Stimulated activated CD8-positive, alpha-beta memory T cell treated with anti-CD3 and anti-CD28 coated beads, Interleukin-15, amount 100 ng/mL, for 24 hours (primary cell): ENCODE measurements at places on chromosomes 16 and 17.
A peak's percentile ranks its signal among the peaks of the same experiment; 100 is the strongest.

- DNase-seq, result no peak
These were observed 141.4 kb downstream of the SOCS1 start for GRCh38 chr16:11114366-11115164.

GRCh38 chr17:27532269-27533263, 76.3 kb downstream of the KSR1 start:
- no peak for DNase-seq

DNA sequence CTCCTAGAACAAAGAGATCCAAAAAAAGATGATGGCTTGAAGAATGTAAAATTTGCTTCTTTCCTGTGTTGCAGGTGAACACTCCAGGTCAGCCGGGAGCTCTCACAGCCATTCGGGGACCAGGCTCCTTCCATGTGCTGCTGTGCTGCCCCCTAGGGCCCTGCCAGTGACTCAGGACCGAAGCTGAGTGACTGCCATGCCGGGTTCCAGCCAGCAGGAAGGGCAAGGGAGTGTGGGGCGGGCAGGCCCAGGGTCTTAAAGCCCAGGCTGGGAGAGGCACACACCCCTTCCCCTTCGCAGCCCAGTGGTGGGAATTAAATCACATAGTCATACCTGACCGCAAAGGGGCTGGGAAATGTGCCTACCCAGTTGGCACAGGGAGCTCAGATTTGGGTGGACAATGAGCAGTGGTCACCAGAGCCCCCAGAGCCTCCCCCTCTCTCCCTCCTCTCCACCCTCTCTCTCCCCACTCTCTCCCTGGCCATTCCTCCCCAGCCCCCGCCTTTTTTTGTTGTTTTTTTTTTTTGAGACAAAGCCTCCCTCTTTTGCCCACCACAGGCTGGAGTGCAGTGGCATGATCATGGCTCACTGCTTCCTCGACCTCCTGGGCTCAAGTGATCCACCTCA, 11.5 kb downstream of the EPOP start:
- no peak for DNase-seq

- DNase-seq, result no peak
These were observed 20.3 kb downstream of the NXPH3 start for GRCh38 chr17:49595980-49596379.

DNA sequence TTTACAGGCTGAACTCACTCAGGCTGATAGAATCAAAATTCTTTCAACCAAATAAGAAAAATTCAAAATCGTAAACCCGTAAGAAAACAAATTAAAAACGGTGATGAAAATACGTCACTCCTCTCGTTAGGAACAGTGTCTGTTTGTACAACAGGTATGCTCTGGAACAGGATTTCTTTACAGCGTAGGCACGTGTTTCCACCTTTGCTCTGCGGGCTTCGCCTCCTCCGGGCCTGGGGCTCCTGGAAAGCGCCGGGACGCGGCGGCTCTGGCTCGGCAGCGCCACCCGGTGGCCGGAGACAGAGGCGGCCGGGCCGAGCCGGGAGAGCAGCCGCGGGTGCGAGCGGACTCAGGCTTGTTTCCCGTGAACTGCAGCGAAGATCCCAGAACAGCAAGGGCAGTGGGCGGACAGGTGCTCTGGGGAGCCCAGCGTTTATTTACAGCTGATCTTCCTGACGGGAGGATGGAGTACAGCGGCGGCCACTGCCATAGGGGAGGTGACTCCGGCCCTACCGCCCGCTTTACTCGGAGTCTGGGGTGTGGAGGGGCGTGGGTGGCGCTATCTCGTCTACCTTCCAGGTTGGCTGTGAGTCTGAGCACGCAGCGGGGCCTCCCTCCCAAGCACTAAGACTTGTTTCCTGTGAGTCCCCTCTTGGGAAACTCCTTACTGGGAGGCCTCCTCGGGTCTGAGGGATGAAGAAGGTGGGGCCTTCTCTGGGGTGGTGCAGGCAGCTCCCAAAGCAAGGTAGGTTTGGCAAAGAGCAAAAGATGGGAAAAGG, 40.5 kb upstream of the ATP2A3 start:
- peak; percentile 40 for DNase-seq

DNA sequence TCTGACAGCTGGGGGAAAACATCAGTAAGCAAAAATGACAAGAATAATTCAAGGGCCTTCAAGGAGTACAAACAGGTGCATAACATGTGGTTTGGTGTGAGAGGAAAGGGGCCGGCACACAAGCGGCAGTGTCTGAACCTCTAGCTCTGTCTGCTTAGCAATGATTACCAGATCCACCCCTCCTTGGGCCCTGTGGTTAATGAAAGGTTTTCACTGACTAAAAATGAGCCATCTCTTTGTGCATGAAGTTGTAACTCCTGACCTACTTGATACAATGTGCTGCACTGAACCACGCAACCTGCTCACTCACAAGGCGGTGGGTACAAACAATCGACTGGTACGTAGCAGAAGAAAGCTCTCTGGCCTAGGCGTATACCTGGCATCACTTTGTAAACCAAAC, 15.1 kb downstream of the FAM117A start:
- no peak for DNase-seq

DNA sequence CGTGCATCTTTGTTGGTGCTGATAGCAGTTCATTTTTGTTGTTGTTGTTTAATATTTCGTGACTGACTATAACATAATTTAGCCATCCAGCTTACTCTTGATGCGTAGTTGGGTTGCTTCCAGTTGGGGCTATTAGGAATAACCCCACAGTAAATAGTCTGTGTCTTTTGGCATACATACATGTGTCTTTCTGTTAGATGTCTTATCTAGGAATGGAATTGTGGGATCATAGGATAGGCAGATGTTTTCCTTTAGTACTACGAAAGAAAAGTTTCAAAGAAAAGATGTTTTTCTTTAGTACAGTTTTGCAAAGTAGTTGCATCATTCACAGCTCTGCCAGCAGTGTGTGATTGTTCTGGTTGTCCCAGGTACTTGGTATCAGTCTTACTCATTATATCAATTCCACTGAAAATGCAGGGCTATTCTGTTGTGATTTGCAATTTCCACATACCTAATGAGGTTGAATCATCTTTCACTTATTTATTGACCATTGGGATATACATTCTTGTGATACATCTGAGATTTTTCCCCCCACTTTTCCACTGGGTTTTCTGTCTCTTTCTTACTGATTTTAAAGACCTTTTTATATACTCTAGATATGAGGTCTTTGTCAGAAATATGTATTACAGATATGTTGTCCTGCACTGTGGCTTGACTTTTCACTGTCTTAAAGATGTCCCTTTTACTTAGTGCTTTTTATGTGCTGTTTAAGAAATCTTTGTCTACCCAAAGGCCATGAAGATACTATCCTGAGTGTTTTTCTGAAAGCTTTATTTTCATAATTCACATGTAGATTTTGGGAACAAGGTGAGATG, 173.3 kb downstream of the MRTFB start:
- no peak for DNase-seq

GRCh38 chr17:78514521-78514920, 62.7 kb downstream of the DNAH17 start:
- no peak for DNase-seq

GRCh38 chr16:11570806-11571205, 15.9 kb downstream of the LITAF start:
- no peak for DNase-seq

- DNase-seq, result no peak
These were observed 1.5 kb downstream of the MRPL10 start for GRCh38 chr17:47829870-47830269.

DNA sequence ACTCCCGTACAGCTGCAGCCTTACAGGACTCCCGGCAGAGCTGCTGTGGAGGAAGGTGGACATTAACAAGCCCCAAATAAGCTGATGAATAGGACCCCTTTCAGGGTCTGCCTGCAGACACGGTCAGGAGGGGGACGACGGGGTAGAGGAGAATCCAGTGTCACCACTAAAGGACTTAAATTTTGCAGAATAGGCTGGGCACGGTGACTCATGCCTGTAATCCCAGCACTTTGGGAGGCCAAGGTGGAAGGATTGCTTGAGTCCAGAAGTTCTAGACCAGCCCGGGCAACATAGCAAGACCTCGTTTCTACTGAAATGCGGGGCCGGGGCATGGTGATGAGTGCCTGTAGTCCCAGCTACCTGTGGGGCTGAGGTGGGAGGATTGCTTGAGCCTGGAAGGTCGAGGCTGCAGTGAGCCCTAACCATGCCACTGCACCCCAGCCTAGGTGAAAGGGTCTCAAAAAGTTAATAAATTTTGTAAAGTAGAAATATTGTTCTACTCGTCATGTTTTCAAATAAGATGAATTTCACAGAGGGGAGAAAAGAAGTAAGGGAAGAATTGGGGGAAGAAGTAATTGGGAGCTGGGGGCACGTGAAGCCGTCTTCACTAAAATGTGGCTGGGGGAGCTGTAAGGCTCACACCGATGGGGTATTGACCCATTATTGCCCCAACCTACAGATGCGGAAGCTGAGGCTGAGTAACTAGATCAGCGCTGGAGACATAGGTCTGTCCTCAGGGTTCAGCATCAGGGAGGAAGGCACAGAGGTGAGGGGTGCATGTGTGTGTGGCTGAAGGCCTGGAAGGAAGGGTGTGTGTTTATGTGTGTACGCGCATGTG, 4.7 kb downstream of the LITAFD start:
- no peak for DNase-seq

GRCh38 chr17:3885271-3885670, 7.6 kb downstream of the CAMKK1 start:
- no peak for DNase-seq

GRCh38 chr16:56514845-56515244, 5.0 kb downstream of the BBS2 start:
- no peak for DNase-seq

- no peak for DNase-seq
These were observed 186.6 kb upstream of the CDH11 start for GRCh38 chr16:65308506-65308905.

- no peak for DNase-seq
These were observed 479.1 kb downstream of the SLC39A11 start for GRCh38 chr17:72613396-72613795.

DNA sequence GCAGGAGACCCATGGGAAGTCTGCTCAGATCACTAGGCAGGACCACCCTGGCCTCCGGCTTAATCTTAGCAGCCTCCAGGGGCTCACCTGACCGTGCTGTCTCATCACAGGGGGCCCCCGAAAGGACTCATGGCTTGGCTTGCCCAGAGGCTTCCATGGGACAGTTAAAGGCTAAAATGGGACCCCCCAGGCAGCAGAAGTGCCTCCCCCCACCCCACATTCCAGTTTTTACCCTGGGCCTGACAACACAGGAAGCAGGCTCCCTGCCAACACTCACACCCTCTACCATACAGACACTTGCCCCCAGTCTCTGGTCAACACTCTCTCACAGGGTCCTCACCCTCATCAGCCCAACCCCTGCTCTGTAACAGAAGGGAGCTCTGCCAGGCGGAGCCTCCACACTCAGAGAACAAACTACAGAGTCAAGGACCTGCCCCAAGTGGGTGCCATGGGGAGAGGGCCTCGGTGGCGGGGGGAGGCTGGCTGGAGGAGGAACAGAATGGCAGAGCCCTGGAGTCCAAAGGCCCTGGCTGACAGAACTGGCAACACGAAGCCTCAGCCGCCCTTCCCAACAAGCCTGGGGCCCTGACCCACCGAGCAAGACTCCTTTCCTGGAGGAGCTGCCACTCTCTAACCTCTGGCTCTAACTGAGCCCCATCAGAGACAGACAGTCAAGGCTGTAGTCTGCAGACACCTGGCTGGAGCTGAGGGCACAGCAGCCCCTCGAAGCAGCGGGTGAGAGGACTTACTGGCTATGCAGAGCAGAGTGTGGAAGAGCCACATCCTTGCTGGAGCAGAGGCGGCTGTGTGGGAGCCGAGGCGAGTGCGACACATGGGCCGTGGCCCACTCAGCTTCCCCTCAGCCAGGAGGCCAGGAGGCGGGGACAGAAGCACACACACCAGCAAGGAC, at the start of gene ITGAE:
ITGAE (minus strand) TSS at position 827 of the 910 bp plus-strand sequence; CDS start at position 783, 44 bp downstream.
- DNase-seq, result no peak

DNA sequence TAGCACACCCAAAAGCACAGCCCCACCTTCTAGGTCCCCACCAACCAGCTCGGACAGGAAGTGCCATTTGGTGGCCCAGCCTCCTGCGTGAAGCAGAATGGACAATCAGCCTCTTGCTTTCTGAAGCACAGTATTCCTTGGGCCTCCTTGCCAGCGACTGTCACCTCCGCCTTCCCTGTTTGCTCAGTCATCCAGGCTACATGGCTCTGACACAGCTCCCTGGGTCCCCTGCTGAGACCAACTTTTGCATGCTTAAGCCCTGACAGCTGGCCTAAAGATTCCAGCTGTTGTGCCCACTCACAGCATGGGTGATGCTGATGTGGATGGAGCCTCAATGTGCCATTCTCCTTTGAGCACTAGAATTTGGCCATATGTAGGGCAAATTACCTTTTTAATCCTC, 4.5 kb upstream of the CACNG5 start:
- no peak for DNase-seq

GRCh38 chr17:75628425-75628824, 4.8 kb upstream of the SMIM5 start:
- DNase-seq, result no peak
